ENCODE measurements at places on chromosomes 5 and 9.
A peak's percentile ranks its signal among the peaks of the same experiment; 100 is the strongest.

DNA sequence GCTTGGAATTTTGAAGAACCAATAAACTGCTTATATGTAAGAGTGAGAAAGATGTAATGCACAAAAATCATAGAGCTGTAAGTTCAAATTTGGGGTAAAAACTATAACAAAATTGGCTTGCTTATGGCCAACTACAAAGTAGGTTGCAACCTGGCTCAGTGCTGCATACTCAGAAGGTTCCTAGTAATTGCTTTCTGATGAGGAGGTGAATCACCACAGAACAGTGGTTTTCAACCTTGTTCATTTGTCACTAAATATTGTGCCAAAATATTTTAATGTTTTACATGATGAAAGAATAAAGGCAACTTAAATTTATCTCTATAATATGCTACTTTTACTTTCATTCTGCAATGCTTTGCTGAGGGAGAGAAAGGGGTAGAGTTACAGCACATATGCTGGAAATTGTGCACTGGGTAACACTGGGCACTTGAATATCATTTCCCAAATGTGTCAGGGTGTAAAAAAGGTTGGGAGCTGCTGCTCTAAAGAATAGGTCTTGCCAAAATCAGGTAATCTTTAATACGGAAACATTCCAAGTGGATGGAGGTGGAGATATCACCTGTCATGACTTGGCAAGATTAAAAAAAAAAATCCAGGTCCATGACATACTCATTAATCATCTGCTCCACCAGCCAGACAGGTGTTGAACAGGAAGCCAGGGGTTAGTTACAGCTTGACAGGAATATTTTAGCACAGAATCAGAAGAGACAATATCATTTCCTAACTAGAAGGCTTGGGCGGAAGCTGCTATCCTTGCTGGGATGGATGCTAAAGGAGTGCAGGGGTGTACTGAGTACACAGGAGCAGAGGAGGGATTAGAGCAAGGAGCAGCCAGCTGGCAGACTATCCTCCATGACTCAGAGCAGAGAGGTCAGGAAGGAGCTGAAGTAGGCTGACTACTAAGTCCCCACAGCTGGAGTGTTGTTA, 34.6 kb upstream of the CCL21 start:
- DNase-seq = no peak

GRCh38 chr5:83249156-83249555, 171.8 kb downstream of the XRCC4 start:
- DNase-seq = no peak

GRCh38 chr5:83877911-83878706, 157.5 kb upstream of the HAPLN1 start:
- DNase-seq = no peak

DNA sequence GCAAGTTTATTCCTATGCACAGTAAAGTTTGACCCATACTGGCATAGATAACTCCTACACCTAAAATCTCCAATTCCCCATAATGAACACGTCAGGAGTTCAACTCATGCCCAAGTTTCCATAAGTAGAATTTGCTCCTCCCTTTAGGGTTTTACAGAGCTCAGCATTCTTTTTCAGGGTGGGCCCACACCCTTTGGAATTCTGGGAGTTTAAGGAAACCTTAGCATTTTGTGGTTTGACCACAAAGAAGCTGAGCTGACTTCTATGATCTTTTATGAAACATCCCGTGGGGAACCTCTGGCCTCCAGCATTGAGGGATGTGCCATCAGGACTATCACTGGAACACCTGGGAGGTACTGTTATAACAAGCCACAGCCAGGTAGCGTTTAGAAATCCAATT, 220.6 kb upstream of the MAP3K1 start:
- DNase-seq = no peak

- DNase-seq = no peak
Measured at GRCh38 chr5:135266975-135267374, 132.1 kb downstream of the MACROH2A1 start.

GRCh38 chr5:35180046-35180445, 50.2 kb downstream of the PRLR start:
- no peak for DNase-seq

- no peak for DNase-seq
Measured at GRCh38 chr9:75410405-75410804, 322.1 kb downstream of the OSTF1 start.

DNA sequence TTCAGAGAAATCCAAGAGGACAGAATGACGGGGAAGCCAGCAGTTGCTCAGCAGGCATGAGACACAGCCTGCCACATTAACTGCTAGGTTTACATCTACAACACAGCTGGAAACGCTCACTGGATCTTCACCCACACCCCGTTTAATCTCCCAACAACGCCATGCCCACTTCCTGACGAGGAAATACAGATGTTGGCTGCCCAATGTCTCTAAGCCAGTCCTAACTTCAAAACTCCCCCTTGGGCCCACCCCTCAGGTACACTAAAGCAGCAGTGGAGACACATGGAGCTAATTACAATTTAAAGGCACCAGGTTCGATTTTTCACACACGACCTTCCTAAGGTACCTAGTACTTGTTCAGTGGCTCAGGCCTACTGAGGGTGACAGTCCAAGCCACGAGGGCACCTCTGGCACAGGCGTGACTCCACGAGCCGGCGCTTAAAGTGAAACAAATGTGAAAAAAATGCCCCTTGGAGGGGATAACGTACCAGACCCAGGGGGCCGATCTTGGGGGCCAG, 904 bp downstream of the RPL12 start:
- DNase-seq = no peak

GRCh38 chr5:92468295-92468694, 1085.2 kb upstream of the ARRDC3 start:
- no peak for DNase-seq

GRCh38 chr9:107141967-107142366, 141.1 kb upstream of the RAD23B start:
- DNase-seq = peak; percentile 26

DNA sequence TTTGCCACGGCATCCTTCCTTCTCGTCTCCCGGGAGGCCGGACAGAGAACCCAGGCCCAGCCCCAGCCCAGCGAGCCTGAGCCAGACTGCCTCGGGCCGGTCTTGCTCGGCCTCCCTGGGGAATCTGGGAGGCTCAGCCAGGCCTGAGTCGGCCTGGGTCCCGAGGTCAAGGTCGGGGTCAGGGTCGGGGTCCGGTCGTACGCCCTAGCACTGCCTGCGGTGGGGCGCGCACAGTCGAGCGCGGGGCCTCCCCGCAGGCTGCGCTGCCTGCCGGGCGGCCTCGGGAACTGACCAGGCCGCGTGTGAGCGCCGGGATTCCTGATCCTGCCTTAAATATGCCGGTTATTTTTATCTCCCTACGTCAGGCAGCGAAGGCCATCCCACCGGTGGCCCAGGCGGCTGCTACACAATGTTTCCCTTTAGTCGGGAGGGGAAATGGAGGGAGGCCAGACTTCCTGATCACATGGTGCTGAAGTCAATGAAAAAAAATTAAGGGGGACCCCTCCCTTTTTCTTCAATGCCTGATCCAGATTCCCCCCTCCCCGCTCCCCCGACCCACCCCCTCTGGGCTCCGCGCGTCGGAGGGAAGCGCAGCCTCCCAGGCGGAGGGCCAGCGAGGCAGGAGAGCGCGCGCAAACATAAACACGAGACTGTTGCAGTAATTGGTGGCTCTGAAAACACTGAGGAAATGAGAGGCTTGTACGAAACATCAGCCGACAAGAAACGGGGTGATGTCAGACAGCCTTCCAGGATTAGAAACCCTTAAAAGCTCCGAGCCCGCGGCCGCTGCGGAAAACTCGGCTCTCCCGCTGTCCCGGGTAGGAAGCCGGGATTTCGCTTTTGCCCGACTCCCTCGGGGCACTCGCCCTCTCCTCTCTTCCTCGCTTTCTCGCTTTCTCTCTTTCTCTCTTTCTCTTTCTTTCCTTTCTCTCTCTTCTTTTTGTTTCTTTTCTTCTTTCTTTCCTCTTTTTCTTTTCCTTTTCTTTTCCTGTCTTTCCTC, 148.2 kb upstream of the KLF4 start:
- no peak for DNase-seq

GRCh38 chr5:5794118-5794560, 371.7 kb downstream of the ICE1 start:
- DNase-seq = no peak

All from Jurkat, Clone E6-1 (cell line).